ENCODE measurements at places on chromosomes 2 and 18. TPM values are rescaled to one million over a fixed set of nuclear protein-coding genes. Genes with fewer than 3 reads are reported as not detected.

DNA sequence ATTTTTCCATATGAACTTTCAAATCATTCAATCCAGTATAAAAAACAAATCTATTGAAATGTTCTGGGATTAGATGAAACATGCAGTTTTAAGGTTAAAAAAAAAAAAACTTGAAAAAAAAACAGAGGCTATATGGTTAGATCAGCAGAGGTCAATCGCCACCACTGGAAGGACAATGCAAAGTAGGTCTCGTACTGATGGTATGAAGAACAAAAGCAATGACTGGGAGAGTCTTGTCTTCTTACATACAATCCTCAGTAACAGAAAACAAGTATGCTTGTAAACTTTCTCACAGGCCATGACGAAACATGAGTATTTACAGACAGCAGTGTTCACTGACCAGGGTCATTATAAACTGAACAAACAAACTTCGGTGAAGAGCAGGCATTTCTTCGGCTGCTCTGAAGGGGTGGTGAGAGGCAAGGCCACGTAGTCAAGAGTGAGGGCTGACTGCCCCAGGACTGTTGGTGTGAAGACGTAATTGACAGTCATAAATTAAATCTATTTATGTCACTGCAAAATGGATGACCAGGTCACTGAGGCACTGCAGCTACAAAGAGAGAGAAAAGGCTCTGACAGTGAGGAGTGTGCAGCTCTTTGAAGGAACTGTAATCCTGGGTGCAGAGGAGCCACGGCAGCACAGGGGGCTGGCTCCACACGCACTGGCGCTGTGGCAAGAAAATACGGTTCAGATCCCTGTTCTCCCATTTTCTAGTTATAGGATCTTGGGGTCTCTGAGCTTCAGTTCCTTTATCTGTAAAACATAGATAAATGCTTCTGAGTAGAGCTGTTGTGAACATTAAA, 60.0 kb downstream of the NXPH2 start:
- no peak for DNase-seq

DNA sequence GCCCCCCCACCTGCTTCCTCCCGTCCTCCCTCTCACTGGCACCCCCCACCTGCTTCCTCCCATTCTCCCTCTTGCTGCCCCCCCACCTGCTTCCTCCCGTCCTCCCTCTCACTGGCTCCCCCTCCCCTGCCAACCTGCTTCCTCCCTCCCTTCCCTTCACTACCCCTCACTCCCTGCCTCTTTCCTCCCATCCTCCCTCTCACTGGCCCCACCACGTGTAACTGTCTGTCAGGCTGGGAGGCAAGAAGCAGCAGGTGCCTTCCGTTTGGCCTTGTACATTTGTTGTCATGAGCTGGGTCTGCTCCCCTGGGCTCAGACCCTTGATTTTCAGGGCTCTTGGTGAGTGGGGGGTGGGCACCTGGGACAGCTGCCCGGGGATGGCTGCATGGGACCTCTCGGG, 19.1 kb downstream of the RTP5 start:
- no peak for DNase-seq

DNA sequence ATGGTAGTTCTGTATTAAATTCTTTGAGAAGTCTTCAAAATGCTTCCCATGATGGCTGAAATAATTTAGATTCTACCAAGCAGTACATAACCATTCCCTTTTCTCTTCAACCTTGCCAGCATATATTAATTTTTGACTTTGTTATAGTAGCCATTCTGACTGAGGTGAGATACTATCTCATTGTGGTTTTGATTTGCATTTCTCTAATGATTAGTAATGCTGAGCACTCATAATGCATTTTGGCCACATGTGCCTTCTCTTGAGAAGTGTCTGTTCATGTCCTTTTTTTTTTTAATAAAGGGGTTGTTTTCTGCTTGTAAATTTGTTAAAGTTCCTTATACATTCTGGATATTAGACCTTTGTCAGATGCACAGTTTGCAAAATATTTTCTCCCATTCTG, 173.9 kb downstream of the CALCRL start:
- DNase-seq, result no peak

TUBB6 gene
- total RNA-seq, result 0.98 TPM

TNFRSF11A gene
- total RNA-seq, result 1.7 TPM

DNA sequence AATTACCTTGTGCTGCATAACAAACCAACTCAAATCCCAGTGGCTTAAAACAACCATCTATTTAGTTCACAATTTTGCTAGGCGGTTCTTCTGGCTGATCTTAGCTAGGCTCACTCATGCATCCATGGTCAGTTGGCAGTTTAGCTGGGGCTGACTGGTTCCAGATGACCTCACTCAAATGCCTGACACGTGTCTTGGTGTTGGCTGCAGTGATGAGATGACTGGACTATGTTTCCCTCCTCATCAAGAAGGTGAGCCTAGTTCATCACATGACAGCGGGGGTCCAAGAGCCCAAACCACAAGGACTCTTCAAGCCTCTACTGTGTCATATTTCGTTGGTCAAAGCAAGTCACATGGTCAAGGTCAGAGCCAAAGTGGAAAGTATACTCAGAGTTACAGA, 42.7 kb upstream of the ACTR3 start:
- DNase-seq, result no peak

- DNase-seq, result no peak
Observed at GRCh38 chr2:234826681-234827080, 125.1 kb upstream of the SH3BP4 start.

Measured in CD4-positive, alpha-beta T cell (primary cell).